CD4-positive, alpha-beta T cell treated with Interleukin-1 beta for 1 hour (primary cell): ENCODE measurements at places on chromosomes 7 and 10.

DNA sequence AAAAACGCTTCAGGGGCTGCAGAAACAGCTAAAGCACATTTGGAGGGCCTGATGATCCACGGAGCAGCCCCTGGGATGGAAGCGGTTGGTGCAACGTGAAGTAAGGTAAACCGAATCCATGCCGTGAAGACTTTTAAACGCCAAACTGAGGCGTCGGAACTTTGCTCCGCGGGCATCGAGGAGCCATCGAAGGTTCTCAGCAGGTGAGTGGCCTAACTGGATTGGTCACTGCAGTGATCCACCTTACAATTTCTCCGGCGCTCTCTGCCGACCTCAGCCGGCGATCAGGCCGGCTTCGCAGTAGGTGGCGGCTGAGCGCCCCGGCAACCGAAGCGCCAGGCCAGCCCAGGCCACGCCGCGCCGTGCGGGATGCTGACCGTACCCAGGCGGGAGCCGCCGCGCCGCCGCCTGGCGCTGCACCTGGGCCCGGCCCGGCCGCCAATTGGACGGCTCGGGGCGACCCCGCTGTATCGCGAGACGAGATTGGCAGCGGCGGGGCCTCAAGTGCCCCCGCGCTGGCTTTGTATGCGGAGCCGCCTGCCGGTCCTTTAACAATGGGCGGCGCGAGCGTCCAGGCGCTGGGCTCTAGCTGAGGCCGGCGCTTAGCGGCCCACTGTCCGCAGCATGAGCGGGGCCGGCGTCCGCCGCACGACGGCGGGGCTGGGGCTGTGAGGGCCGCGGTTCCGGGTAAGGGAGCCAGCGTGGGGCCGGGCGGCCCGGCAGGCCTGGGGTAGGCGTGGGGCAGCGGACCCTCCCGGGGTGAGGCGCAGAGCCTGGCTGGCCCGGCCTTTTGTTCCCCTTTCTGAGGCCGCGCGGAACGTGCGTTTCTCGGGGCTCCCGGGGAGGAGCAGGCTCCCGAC, at the start of gene CCNJ:
CCNJ (plus strand) TSS at position 551 of the 860 bp plus-strand sequence. CDS start 811 bp downstream, outside the sequence.
- DNase-seq, result peak; percentile 86

DNA sequence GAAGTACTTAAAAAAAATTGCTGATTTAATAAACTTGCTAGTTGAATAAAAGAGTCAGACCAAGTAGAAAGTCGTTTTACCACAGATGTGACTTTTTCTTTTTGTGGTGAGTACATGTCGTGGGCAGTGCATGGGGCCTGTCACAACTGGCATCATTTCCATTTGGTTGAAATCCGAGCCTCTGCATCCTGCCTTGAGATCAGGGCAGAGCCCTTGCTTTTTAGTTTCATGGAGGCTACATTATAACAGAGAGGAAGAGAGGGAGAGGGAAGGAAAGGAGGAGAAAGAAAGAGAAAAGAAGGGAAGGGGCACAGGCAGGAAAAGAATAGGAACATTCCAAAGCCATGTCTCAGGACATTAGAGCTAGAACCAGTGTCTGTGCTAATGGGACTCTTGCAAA, 20.4 kb upstream of the INSYN2A start:
- DNase-seq, result no peak

DNA sequence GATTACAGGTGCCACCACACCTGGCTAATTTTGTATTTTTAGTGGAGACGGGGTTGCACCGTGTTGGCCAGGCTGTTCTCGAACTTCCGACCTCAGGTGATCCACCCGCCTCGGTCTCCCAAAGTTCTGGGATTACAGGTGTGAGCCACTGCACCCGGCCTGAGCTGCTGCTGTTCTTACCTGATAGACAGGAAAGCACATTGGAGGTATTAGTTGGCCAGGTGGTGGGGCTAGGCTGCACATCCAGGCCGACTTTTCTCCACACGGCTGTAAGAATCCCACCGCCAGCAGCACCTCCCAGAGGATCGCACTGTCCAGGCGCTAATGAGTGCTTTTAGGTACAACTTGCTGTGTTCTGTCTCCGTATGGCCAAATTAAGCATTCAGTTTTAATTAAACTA, 112.6 kb downstream of the WDR37 start:
- no peak for DNase-seq

DNA sequence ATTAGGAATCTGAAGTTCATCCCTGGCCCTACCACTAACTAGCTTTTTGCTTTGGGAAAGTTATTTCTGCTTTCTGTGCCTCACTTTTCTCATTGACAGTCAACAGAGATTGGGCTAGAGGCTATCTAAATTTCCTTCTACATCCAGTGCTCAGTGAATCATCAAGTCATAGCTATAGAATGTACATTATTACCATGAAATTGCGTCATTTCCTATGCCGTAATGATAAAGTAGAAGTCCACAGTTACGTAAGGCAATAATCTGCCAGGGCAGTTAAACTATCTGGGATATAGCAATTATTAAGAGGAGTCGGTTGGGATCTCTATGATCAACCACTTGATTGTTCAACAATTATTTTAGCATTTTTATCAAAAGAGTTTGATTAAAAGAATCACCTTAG, 64.4 kb downstream of the ITGB8 start:
- DNase-seq, result no peak

DNA sequence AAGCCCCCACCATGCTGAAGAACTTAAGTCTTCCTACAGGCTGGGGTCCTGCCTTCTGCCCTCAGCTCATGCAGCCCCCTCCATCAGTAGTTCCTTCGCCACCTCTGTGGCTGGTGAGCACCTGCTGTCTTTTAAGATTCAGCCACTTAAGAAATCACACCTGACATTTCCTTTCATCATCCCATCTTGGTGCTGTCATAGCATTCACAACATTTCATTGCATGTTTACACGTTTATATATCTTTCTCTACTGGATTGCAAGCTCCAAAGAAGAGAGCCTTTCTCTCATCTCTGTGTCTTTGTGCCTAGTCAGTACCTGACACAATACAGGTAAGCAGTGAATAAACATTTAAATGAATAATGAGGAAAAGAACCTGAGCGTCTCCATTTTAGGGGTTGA, 38.3 kb downstream of the SND1 start:
- DNase-seq, result no peak
